ENCODE measurements at places on chromosomes 1 and 21.

GRCh38 chr1:54239035-54239383 lies 39.0 kb downstream of the MRPL37 start:
- no peak for DNase-seq

DNA sequence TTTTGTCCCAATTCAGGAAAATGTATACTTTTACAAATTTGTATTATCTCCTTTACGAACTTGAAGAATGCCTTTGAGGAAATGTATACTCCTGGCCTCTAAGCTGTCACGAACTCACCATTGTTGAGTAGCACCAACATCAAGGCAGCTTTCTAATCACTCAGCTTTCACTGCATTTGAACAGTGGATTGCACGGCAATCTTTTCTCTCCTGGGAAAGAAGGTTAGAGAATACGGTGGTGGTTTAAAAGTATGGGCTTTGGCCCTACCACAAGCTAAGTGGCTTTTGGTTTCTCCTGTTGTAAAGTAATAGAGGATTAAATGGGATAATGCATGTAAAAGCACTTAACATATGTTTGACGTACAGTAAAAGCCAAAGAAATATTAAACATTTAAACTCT lies 57.8 kb downstream of the CNST start:
- DNase-seq, result no peak

DNA sequence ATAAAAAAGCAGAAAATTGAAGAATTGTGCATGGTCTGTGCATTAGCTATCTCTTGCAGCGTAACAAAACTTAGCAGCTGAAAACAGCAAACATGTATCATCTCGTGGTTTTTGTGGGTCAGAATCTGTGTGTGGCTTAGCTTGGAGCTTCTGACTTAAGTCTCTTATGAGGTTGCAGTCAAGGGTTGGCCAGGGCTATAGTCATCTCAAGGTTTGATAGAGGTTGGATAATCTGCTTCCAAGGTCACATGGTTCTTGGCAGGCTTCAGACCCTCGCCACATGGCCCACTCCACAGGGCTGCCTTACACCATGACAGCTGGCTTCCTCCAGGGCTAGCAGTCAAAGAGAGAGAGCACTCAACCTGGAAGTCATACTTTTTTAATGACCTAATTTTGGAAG lies 35.9 kb downstream of the CNST start:
- DNase-seq, result no peak

DNA sequence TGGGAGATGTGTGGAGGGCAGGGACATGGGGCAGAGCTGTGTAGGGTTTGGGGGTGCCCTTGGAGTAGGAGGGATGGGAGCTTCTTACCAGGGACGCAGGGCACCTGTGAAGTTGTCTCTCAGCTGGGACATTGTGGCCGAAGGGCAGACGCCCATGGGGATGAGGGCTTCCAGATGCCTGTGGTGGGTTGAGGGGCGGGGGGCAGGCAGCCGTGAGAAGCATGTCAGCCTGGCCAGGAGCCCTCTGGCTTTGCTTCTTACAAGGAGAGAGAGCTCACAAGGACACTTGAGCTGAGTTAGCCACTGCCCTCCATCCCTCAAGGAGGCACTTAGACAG lies 8.5 kb downstream of the A3GALT2 start:
- DNase-seq, result no peak

DNA sequence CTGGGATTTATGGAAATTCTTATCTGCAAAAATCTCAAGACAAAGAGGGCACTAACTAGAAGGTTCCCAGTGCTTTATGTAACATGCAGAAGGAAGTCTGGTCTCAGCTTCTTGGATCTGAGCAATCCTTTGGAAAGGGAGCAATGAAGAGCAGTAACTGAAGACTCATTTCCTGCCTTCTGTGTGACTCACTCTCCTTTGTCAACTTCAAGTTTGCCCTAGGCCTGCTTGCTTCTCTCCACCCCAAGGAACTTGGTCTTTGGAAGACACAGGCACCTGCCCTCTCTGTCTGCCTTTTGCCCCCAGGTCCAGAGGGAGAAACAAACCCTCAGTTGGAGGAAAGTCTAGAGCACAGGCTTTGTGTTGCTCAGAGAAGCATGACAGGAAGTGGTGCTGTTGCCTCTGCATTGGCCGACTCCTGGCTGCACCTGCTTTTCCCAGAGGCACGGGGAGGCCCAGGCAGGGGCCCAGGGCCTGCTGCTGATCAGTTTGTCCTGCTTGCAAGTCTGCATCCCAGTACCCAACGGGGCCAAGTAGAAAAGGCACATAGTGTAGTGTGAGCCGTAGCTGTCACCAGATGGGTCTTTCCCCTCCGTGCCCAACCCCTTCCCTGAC lies 137.2 kb downstream of the DHRS3 start:
- DNase-seq, result peak; percentile 6

GRCh38 chr1:164709541-164710278 lies 150.7 kb downstream of the PBX1 start:
- no peak for DNase-seq

- no peak for DNase-seq
Observed at GRCh38 chr1:197659171-197659570, 116.1 kb downstream of the DENND1B start.

DNA sequence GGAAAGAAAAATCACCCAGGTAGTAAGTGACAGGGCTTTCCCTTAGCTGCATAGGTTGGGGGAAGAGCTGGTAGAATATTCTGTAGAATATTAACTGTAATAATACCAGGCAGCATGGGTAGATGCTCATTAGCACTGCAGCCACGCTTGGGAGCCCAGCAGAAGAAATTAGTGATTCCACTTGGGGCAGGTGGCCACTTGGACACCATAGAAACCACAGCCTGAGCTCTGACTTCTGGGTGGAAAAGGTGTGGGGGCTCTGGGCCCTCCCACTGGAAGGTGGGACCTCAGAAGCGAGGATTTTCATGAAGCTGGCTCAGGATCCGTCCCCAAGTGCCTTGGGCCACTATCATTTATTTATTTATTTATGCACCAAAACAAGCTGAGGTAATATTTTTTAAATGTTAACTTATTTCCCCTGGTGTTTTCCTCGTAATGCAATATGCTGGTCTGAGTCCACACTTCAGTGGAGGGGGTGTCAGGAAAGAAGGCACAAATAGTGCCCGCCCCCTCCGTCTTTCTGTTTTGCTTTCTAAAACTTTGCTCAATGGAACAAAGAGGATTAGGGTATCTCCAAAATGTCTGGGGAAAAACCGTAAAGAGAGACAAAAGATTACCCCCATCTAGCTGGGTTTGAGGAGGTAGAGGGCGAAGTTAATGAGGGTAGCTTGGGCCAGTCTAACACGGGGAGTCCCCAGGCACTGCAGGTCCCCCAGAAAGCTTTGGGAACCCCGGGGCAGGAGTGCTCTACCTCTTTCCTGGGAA lies 75.2 kb upstream of the GADD45A start:
- no peak for DNase-seq

DNA sequence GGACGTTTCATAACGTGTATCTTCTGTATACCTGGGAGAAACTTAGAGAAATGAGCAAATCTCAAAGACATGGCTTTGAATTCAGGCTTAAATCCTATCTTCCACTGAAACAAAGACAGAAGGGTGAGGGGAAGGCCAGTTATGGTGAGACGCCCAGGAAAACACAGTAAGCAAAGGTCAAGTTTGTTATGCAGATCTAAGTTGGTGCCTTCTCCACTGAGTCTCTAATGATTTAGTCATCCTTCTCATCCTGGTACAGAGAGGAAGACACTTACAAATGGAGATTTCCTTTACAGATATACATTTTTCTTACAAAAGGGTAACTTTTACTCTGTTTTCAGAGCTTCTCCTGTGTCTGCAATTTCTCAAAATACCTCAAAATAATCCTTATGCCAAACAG lies 64.4 kb downstream of the MAP3K7CL start:
- no peak for DNase-seq

- no peak for DNase-seq
Observed at GRCh38 chr1:211925016-211925415, 94.5 kb upstream of the LPGAT1 start.

DNA sequence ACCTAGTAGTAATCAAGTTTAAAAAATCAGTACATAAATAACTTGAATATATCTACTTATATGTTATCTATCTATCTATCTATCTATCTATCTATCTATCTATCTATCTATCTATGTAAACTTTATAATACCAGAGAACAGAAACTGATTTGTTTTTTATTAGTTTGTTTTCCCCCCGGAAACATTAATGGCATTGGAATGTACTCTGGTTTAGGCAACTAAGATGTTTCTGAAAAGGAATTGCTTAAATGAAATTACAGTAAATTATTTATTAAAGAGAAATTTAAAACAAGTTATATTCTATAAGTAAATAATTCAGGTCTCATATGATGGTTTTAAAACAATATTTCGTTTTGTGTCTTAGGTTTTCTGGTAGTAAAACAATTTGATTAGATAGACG lies 681.0 kb upstream of the ADAMTS5 start:
- DNase-seq, result no peak

- no peak for DNase-seq
Observed at GRCh38 chr1:13805431-13805830, 105.4 kb downstream of the PRDM2 start.

GRCh38 chr1:150464422-150464826 lies 22.8 kb upstream of the TARS2 start:
- DNase-seq, result peak; percentile 8

GRCh38 chr1:33185541-33185940 lies 3.7 kb upstream of the TRIM62 start:
- no peak for DNase-seq

GRCh38 chr1:46133781-46134350 lies 1.4 kb upstream of the PIK3R3 start:
- no peak for DNase-seq

GRCh38 chr1:76290271-76290670 lies 215.7 kb downstream of the ST6GALNAC3 start:
- no peak for DNase-seq
